ENCODE measurements at places on chromosomes 6 and 20. TPM values are rescaled to one million over a fixed set of nuclear protein-coding genes. Genes with fewer than 3 reads are reported as not detected.

GRCh38 chr6:100137759-100138158, 143.7 kb upstream of the MCHR2 start:
- no peak for ATAC-seq

PHACTR3 gene
- not detected for total RNA-seq

GRCh38 chr6:15441215-15441868, 195.5 kb downstream of the JARID2 start:
- peak; percentile 70 for ATAC-seq

DNA sequence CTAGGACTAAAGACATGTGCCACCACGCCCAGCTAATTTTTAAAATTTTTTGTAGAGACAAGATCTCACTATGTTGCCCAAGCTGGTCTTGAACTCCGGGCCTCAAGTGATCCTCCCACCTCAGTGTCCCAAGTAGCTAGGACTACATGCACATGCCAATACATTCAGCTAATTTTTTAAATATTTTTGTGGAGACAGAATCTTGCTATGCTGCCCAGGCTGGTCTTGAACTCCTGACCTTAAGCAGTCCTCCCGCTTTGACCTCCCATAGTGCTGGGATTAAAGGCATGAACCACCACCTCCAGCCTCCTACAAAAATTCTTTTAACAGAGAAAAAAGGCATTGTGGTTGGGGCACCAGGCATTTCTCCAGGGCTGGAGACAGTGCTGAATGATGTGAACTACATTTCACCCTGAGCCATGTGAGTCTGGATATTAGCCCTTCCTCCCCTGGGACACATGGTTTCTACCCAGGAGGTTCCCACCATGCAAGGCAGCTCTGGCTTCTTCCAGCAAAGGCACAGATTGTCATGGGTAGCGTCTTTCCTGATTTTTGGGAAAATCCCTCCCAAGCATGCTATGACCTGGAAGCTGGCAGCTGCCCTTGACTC, 36.3 kb upstream of the CMTR1 start:
- ATAC-seq = no peak

GRCh38 chr20:49276161-49276960, 1.5 kb downstream of the ZNFX1 start:
- no peak for ATAC-seq

GRCh38 chr20:55514531-55514930, 490.8 kb downstream of the CBLN4 start:
- no peak for ATAC-seq

GRCh38 chr6:504446-504980, 113.0 kb downstream of the IRF4 start:
- no peak for ATAC-seq

SLC32A1 gene
- not detected for total RNA-seq

DNA sequence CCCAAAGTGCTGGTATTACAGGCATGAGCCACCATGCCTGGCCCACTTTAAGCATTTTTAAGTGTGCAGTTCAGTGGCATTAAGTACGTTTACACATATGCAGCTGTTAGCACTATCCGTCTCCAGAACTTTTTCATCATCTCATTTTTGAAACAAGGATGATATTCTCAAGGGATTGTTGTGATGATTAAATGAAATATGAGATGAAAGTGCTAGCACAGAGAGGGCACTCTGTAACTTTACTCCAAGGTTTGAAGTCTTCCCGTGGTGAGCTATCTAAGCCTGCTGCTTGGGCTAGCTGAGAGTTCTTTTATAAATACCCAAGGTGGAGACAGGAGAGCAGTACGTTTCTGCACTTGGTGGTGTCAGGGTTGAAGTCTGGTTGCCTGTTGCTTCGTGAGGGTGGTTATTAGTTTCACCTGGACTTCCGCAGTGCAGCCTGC, 6.6 kb downstream of the TM9SF4 start:
- no peak for ATAC-seq

DNA sequence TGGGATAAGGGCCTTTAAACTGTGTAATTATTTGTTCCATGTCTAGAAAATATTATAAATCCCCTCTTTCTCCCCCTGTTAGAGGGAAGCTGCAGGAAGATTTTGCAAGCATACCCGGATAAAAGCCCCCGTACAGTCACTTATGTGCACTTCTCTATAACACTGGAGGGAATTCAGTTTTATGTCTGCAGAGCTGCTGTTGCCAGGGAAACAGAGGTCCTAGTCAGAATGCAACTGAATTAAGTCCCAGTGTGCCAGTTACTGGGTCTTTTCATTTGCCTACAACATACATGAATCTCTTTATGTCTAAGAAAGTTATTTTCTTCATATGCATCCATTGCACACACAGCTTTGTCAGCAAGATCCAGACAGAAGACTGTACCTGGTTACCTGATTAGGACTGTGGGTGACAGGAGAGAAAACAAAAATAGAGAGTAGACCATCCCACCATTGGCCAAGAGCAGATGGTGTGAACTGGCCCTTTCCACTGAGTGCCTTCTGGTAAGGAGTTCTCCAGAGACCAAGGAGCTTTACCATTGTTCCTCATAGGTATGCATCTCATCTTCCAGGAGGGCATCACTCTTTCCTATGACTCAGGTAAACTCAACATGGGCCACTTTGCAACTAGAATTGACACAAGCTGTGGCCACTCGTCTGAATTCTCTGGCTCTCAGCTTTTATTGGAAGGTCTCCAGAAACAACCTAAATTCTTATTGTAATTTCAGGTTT, 180.8 kb upstream of the PHACTR1 start:
- no peak for ATAC-seq

- ATAC-seq = peak; percentile 68
Observed at GRCh38 chr6:73521351-73521985, 636 bp upstream of the EEF1A1 start.

DNA sequence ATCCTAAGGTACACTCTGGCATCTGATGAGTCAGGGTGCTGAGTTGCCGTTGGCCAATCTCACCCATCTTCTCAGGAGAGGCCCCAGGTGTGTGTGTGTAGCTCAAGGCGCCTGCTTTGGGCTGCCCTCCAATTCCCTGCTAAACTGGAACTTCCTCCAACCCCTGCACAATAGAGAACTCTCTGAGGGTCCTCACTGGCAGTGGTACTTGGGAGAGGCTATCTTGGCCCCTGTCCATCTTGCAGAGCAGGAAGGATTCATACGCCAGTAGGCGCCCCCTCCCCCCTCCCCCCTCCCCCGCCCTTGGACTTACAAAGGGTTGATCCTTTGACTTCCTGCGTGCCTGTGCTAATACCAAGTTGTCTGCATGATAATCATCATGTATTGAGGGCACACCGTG, 173.6 kb downstream of the SASH1 start:
- ATAC-seq = no peak

CNR1 gene
- 9.8 TPM for total RNA-seq

- ATAC-seq = no peak
Observed at GRCh38 chr6:152112491-152113261, 305.2 kb downstream of the ESR1 start.

- peak; percentile 8 for ATAC-seq
Observed at GRCh38 chr6:156686301-156686994, 90.7 kb upstream of the ARID1B start.

WFDC5 gene
- not detected for total RNA-seq

TGM3 gene
- 5.8 TPM for total RNA-seq

TMEM244 gene
- not detected for total RNA-seq

ENPP5 gene
- total RNA-seq = 1.1 TPM

- no peak for ATAC-seq
Observed at GRCh38 chr20:44619294-44619693, 32.2 kb downstream of the ADA start.

- no peak for ATAC-seq
Observed at GRCh38 chr6:69865126-69865525, 1.2 kb upstream of the COL19A1 start.

RCAN2 gene
- 265 TPM for total RNA-seq

- ATAC-seq = no peak
Observed at GRCh38 chr20:39605908-39606307, 643.8 kb downstream of the DHX35 start.

DNA sequence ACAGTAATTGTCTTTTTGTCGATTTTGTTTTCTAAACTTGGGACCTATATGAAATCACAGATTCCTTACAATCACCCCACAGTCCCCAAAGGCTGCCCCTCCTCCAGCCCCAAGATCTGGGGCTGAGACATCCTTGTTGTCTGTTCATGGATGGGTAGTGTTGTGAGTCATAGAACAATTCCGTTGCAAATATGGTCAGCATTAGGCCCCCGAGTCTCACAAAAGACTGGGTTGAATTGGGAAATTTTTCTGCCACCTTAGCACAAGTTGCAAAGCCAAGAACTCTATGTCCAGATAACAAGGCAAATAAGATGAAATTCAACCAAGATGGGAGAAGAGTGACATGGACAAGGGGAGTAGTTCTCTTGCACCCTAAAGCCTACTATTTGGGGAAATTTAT, 10.5 kb upstream of the TAB2 start:
- no peak for ATAC-seq

DNA sequence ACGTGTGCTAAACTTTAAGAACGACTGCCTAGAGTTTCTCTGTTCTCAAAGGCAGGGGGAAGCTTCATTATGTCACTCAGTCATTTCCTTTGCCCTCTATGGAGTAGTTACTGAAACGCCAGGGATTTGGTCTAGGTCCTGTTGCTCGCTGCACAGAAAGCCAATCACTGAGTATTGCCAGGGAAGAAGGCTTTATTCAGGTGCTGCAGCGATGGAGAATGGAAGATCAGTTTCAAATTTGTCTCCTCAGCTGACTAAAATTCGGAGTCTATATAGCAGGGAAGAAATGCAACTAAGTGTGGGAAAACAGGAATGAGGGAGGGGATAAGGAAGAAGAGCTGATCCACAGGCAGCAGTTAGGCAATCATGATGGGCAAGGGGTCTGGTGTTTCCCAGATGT, 75.8 kb downstream of the QRSL1 start:
- no peak for ATAC-seq

SLC17A9 gene
- total RNA-seq = 1.3 TPM

DNA sequence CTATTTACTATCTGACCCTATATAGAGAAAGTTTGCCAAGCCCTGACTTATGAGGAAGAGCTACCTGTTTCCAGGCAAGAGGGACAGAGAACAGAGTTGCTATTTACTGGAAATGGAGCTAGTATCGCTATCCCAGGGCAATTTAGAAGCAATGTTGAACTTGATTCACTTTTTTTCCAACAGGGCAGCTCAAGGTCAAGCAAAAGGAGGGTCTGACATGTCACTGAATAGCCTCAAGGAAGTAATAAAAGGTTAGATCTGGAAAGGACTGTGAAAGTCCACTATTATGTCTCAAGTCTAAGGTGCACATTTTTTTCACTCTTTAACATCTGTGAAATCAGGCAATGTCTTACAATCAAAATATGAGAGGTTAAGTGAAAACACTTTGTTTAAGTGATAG, 84.4 kb downstream of the CLIC5 start:
- ATAC-seq = no peak

- ATAC-seq = no peak
Observed at GRCh38 chr20:57790176-57790575, 80.4 kb upstream of the PMEPA1 start.

GRCh38 chr6:145267076-145267867, 468.0 kb downstream of the EPM2A start:
- no peak for ATAC-seq

GRCh38 chr6:9398071-9398766, 962.9 kb upstream of the SLC35B3 start:
- no peak for ATAC-seq
